AG09309 (cell line): ENCODE measurements at places on chromosomes 7 and 10.

DNA sequence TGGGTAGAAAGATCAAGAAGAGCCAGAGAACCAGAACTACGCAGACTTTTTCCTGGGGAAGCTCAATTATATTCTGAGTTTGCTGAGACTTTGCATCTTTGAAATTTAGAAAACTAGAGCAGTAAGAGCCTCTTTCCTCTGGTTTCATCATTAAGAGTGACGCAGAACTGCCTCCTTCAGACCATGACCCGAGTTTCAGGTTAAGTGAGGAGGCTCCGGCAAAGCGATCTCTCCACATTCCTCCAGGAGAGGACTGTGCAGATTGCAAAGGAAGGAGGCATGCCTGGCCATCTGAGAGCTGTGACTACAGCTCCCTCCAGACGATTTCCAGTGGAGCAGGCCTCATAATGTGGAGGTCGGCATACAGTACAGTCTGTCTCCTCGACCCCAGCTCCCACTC is 115.8 kb upstream of the LANCL2 start:
- no peak for DNase-seq

GRCh38 chr7:76328389-76328788 is 25.9 kb downstream of the HSPB1 start:
- DNase-seq, result no peak

- no peak for DNase-seq
Observed at GRCh38 chr7:32761451-32762205, 129.9 kb downstream of the KBTBD2 start.

DNA sequence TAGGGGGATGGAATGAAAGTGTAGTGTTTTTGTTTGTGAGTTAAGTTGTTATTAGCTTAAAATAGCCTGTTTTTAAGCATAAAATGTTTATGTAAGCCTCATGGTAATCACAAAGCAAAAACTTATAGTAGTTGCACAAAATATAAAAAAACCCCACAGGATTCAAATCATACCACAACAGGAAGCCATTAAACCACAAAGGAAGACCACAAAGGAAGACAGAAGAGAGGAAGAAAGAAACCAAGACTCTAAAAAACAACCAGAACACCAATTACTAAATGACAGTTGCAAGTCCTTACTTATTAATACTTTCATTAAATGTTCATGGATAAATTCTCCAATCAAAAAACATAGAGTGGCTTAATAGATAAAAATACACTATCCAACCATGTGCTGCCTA is 63.6 kb downstream of the ANKRD7 start:
- DNase-seq, result no peak

DNA sequence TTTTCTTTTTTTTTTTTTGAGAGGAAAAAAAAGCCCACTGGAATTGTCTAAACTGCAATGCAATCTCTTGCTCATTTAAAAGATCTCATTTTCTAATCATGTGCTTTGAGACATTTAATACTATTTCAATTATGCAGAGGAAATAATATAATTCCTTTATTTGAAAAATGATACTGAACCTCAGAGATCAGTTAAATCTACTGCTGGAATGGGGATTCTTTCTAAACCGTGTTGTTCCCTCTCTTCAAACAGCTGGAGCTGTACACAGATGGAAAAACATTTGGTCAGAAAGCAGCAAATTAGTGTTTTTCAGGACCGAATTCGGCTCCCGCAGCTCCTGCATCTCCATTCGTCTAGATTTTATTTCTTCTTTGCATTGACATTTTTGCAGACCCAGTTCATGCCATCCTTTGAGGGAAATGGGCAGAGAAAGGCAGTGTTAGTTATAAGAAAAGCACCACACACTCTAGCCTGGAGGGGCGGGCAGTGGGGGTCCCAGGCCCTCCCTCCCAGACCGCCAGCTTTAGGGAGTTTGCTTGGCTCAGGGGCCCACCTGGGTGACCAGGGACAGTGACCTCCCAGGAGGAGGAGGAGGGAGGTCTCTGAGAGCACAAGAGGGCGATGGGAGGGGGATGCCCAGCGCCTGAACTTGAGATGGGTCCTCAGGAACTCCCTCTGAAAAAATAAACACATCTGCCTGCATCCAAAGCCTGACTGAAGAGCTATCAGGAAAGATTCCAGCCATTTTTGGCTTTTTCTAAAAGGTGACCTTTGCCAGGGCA is 32.4 kb downstream of the TRIM8 start:
- no peak for DNase-seq

GRCh38 chr7:102890292-102890970 is 22.4 kb upstream of the LRRC17 start:
- DNase-seq, result no peak

DNA sequence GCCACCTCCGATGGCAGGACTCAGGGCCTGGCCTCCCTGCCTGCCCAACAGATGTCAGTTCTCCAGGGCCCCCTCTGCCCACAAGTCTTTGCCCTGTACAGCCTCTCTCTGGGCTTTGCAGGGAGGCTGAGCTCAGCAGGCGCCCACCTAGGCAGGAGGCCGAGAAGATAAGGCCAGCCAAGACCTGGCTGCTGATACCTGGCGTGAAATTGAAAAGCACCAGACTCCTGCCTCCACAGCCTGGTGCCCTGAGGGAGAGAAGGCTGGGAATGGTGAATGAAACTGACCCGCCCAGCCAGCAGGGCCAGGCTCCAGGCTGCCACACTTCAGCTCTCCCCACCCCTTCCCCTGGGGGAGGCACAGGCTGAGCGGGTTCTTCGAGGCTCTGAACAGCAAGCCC is 145.8 kb downstream of the CDH23 start:
- no peak for DNase-seq

DNA sequence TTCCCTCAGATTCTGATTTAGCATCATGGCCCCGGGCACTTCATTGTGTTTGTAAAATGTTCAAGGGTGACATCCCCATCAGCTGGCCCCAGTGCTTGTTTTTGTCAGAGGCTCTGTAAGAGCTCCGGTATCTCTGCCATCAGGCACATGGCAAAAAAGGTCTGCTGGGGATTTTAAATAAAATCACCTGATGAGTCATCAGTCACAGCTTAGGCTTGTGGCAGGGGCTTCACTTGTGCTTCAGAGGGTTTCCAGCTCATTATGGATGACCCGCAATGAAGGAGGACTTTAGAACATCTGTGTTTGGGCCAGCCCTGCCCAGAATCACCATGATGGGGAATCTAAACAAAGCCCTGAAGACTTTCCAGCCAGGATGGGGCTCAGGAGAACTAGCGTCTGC is 259.9 kb downstream of the ZEB1 start:
- DNase-seq, result no peak

- DNase-seq, result no peak
Observed at GRCh38 chr7:155464948-155465739, 7.2 kb downstream of the EN2 start.

GRCh38 chr7:11698384-11698871 is 133.6 kb downstream of the THSD7A start:
- no peak for DNase-seq

DNA sequence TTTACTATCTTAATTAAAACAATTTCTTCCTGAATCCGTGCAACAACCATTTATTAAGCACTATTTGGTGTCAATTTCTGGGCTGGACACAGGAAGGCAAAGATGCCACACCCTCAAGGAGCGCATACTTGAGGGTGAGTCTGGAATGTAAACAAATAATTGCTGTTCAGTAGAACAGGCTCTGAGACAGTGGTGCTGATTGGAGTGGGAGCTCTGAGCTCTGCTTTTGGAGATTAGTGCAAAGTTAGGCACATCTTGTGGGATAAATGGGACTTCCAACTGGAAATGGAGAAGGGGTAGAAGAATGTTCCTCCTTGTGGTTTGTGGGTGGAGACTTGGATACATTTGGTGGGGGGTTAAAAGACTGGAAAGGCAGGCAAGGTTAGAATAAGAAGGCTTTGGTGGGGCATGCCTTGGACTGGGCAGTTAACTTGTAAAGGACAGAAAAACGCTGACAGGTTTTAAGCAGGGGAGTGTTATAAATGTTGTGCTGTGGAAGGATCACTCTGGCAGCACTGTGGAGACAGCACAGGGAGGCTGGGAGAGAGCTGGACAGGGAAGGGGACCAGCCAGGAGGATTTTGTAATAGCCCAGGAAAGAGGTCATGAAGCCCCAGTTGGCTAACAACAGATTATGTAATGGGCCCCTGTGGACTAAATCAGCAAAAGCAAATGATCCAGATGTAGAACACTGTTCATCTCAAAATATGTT is 80.7 kb downstream of the ZNF365 start:
- DNase-seq, result no peak
